ENCODE measurements at places on chromosomes 4 and X.

DNA sequence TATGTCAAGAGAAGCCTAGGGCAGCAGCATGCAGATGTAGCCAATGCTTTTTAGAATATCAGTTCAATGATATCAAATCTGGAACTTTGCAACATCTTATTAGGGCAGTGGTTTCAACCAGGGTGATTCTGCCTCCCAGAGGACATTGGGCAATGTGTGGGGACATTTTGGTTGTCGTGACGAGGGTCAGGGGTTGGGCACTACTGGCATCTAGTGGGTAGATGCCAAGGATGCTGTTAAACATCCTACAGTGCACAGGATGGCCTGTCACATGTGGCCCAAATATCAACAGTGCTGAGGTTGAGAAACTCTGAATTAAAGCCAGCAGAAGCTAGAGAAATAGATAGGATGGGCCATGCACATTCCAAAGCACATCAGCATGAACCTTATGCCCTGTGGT lies 152.3 kb downstream of the AMELX start:
- peak; percentile 25 for DNase-seq

- DNase-seq: no peak
Measured at GRCh38 chr4:151197247-151197646, 79.7 kb upstream of the PRSS48 start.

DNA sequence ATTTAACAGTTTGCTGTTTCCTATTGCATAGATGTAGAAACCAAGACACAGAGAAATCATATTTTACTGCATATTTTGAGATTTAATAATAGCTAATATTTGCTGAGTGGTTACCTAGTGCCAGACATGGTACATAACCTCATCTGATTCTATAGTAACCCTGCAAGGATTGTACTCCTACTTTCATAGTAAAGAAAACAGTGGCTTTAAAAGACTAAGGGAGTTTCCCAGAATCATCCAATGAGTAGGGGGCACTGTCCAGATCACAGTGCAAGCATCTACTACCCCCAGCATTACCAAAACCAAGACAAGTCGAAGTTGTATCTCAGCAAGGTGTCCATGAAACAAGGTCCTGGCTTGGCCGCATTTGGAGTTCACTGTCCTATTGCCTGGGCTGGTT lies 224.5 kb upstream of the TENM3 start:
- DNase-seq: no peak

GRCh38 chr4:70681704-70682103 lies 6.6 kb upstream of the UTP3 start:
- DNase-seq: no peak

DNA sequence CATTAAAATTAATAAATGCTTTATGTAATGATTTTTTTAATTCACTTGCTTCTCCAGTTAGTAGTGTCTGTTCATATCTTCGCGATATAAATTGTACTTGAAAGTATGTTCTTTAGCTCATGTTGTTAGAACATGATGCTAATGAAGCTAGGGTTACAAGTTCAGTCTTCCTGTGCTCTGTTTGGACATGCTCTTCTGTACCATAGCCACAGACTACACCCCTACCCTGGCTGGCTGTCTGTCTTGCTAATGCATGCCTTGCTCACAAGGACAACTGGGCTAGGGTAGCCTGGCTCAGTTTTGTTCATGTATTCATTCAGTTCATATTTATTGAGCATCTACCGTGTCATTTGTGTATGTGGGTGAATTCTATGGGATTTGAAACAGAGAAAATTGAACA lies 50.8 kb upstream of the MTMR1 start:
- no peak for DNase-seq

GRCh38 chr4:103091601-103092223 lies 7.9 kb downstream of the BDH2 start:
- DNase-seq: peak; percentile 75

DNA sequence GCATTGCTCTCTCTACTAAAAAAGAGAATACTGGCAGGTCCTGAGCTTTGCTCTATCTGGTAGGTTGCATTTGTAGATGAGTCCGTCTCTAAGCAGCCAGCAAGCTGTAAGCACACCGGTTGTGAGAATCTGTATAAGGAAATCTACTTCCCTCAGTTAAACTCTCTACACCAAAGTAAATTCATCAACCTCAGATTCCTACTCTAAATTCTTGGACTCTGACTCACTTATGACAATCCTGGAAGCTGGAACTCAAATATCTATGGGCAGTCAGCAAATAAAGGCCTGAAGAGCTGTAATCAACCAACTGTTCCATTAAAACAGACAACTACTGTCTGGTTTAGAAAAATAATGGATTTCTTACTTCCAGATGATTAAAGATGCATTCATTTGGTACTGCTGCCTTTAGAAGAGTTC lies 37.9 kb downstream of the FAT1 start:
- DNase-seq: peak; percentile 76

- peak; percentile 73 for DNase-seq
Measured at GRCh38 chr4:100348473-100348872, 158.2 kb upstream of the DDIT4L start.

- no peak for DNase-seq
Measured at GRCh38 chr4:165124488-165124887, 11.8 kb upstream of the TMEM192 start.

GRCh38 chr4:24104158-24104565 lies 214.3 kb upstream of the PPARGC1A start:
- no peak for DNase-seq

DNA sequence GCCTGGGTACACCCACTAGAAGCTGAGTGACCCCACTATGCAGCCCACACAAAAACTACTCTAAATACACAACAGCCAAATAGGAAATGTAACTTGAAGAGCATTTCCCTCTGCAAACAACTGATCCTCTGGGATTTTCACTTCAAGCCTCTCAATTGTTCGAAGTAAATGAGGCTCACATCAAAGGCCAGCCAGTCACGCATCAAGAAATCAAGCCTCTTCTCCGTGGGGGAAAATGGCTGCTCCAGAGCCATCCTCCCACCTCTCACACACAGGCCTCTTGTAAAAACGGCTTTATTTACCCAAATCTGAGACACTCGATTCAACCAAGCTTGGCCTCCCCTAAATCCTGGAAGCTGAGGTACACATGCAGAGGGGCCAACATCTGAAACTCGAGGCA lies 14.3 kb downstream of the PCDH19 start:
- DNase-seq: no peak

DNA sequence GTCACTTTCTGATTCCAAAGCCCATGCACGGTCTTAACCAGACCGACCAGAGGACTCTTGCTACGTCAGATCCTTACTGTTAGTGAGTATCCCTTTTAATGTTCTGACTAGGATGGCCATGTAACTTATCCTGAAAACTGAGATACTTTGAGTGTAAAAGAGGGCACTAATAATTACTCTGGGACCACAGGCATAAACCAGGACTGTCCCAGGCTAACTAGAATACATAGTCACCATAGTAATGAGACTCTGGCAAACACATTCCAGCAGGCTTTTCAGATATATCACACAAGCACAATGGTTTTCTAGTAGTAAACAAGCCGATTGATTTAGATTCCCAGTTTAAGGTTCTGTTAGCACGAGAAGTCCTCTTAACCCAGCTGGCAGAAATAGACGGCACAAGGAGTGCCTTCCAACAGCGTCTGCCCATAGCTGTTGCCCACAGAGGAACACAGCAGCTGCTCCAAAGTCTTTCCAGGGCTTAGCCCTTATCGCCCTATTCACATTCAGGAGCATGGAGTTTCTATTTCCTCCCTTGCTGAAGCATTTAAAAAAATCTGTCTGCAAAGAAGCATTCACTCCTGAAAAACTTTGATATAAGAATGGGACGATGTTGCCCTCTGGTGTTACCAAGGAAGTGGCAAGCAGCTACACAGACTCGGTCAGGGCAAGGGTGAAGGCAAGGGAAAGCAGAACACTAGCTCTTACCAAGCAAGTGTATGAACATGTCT lies 92.4 kb downstream of the CXCL13 start:
- peak; percentile 62 for DNase-seq

DNA sequence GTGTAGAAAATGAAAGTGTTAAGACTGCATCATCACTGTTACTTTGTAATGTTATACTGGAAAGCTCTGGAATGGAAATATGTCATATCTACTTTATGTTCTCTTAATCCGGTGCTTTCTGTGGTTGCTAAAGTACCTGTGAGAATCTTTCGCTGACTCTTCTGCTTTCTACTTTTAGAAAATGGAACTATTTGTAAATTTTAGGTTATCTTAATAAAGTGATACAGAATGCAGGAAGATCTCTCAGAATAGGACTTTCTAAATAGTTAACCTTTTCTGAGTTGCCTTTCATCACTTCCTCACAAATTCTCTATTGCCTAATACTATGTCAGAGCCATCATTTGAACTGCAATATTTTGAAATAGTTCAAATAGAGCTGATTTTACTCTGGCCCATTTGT lies 69.3 kb downstream of the BMP2K start:
- DNase-seq: no peak

- DNase-seq: no peak
Measured at GRCh38 chr4:3244747-3245146, 4.2 kb upstream of the MSANTD1 start.

GRCh38 chrX:23883737-23884354 lies 23.9 kb downstream of the APOO start:
- peak; percentile 36 for DNase-seq

DNA sequence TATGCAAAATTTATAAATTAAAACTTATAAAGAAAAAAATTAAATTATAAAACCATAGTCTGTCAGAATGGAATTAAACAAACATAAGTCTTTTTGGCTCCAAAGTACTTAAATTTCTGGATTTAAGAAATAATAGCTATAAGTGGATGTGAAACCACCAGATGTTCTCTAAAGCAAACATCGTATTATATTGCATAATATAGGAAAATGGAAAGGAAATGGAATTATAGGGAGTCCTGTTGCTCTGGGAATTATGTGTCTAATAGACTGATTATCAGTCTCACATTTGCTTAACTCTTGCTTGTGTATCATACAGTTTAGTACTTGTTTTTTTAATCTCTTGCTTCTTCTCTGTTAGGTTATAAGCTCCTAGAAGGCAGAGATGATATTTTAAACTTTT lies 819.2 kb downstream of the RAPGEF2 start:
- no peak for DNase-seq

DNA sequence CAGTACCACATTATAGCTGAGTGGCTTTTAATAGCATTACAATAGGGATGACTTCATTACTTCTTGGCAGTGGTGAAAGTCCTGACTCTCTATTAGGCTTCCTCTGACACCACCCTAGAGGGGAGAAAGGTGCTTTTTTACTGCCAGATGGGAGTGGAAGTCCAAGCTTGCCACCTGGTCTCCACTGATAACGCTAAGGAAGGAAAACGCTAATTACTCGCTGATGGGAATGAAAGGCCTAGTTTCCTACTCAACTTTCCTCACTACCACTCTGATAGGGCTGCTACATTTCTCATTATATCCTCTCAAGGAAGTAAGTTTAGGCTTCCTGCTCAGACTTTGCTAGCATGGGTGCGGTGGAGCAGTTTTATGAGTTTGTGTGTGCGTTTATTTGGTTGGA lies 62.3 kb upstream of the PAGE3 start:
- no peak for DNase-seq

DNA sequence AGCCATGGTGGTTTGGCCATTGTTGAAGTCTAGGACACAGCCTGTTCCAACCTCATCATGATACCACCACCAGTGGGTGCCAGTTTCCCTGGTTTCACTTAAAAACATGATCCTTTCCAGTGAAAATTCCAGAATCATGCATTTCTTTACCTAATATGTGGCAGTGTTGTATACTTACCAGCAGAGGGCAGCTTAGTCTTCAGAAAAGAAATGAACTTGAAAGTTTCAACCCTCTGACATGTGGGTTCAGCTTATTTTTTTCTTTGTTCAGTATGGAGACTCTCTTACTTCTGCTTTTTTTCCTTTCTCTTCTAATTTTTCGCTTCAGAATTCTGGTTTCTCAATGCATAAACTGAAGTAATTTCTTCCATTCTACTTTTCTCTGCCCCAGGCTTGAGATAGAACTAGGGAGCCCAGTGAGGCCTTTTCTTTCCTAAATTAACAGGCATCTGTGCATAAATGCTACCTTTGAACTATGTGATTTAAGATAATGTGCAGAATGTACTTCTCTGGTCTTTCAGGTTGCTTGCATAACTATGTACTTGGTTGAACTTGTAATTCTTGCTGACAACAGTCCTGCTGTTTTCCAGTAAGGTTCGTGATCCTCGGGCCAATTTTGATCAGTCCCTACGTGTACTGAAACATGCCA lies 10.7 kb downstream of the LIAS start:
- peak; percentile 84 for DNase-seq

DNA sequence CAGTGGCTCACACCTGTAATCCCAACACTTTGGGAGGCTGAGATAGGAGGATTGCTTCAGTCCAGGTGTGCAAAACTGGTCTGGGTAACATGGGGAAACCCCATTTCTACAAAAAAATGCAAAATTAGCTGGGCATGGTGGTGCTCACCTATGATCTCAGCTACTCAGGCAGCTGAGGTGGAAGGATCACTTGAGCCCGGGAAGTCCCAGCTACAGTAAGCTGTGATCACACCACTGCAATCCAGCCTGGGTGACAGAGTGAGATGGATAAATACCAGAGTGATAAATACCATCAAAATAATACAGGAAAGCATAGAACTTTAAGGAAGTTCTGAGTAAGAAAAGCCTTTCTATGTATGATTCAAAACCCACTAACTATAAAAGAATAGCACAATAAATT lies 52.8 kb downstream of the LRBA start:
- DNase-seq: no peak

GRCh38 chr4:5979981-5980380 lies 38.2 kb downstream of the C4orf50 start:
- DNase-seq: peak; percentile 33

GRCh38 chr4:68366600-68366999 lies 16.7 kb upstream of the YTHDC1 start:
- DNase-seq: no peak

GRCh38 chrX:2901367-2902036 lies 27.6 kb downstream of the ARSD start:
- no peak for DNase-seq

- DNase-seq: no peak
Measured at GRCh38 chr4:25890571-25891485, 23.2 kb upstream of the SMIM20 start.

GRCh38 chr4:113587156-113587555 lies 174.4 kb downstream of the CAMK2D start:
- no peak for DNase-seq

GRCh38 chrX:106897259-106897658 lies 5.9 kb downstream of the RIPPLY1 start:
- no peak for DNase-seq

DNA sequence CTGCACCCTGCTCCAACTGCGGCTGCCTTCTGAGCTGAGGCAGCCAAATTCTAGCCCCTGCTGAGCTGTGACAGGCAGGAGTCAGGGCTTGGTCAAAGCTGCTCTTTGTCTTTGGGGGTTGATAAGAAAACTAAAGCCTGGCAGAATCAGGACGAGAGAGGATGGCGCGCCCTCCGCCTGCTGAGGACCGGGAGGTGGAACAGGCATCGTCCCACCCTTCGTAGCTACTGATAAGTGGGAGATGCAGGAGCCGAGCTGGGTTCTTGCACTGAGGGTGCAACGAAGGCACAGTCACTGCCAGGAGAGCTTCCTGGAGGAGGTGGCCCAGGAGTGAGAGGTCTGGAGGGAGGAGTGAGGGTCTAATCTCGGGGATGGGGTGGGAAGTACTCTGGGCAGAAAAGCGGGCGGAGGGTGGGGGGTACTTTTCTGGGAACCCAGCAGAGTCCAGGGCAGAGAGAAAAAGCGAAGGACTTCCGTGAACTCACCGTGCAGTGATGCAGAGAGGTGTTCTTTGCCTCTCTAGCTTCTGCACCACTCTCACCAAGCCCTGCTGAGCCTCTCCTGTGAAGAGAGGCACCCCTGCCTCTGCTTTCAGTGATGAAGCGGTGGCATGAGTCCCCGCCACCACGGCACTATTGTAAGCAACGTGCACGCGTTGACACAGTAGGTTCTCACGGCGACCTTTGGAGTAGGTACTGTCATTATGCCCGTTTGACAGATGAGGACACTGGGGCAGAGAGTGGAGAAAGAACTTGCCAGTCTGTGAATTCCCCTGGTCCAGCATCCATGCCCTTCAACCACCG lies 107.8 kb downstream of the SORCS2 start:
- no peak for DNase-seq

Measured in HT-29 (cell line).